ENCODE measurements at places on chromosomes 1 and 21.

DNA sequence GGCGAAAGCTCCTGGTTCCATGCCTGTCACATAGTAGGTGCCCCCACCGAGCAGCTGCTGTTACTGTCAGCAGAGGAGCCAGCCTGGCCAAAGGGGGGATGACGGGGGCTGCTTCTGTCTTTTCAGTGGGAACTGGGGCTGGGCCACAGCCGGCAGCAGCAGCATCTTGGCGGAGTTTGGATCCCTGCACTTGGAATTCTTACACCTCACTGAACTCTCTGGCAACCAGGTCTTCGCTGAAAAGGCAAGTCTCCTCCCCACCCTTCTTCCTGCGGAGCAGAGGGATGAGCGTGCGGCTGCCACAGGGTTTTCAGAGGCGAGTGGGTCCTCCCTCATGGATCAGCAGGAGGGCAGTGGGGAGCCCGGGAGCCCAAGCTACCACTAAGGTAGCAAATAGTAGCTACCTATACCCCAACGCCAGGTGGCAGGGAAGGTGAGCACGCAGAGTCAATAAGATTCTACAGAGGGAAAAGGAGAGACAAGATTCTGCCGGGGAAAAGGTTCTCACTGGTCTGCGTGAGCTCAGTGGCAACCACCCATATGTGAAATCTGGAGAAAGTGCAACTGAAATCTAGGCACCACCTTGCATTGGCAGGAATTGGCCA lies 41.4 kb upstream of the SELENON start:
- DNase-seq: no peak

GRCh38 chr1:18657506-18658201 lies 27.0 kb downstream of the PAX7 start:
- no peak for DNase-seq

DNA sequence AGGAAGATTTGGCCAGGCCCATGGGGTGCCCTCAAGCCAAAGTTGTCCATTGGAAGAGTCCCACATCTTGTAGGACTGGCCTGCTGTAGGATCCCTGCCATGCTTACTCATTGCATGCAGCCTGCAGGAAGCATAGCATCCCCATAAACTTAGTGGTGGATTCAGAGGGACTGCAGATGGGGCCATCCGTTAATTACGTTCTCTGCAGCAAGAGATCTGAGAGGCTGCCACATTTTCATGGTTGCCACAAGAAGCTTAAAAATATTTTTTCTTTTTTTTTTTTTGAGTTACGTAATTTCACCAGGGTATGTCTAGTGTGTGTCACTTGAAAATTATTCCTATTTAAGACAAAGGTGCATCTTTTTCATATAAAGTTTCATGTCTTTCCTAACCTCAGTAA lies 329.7 kb upstream of the USP24 start:
- no peak for DNase-seq

DNA sequence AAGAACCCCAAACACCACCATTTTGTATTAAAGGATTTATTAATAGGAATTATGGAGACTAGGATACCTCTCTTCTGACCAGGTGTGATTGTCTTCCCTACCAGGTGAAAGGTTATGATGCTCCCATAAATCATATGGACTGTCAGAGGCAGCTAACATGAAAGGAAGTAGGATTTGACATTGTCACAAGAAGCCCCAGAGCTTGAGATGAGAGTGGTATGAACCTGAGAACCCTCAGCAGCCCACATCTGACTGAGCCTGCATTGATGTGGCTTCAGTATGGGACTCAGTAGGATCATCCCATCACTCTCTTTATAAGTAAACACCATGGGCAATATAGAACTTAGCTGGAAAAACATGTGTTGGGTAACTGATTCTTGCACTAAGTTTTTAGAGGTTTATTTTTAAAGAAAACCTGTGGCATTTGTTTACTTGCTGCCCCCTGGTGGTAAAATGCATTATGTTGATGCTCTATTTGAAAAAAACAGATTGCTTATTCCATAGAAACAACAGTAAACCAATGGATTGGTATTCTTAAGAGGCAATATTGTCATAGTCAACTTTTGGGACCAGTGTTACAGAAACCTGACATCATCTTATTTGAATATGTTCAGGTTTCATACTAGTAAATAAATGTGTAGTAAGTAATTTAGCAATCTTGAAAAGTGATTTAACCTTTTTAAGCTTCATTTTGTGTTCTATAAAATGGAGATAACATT lies 16.6 kb upstream of the CACYBP start:
- no peak for DNase-seq

DNA sequence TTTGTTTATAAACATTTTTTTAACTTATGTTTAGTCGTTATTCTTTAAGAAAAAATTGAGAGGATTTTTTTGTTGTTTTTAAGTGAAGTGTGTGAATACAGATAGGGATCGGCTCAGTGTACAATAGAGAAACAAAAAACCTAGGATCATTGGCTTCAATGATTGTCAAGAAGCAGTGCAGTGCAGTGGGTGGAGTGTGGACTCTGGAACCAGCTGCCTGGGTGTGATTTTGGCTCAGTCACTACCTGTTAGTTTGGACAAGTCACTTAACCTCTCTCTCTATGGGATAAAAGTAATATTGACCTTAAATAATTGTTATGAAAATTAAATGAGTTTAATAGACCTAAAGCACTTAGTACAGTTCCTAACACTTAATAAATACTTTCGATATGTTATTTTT lies 41.3 kb downstream of the SCCPDH start:
- DNase-seq: no peak

- no peak for DNase-seq
Observed at GRCh38 chr1:162857850-162858249, 3.1 kb downstream of the CCDC190 start.

GRCh38 chr1:155487541-155487940 lies 75.1 kb downstream of the ASH1L start:
- DNase-seq: no peak

DNA sequence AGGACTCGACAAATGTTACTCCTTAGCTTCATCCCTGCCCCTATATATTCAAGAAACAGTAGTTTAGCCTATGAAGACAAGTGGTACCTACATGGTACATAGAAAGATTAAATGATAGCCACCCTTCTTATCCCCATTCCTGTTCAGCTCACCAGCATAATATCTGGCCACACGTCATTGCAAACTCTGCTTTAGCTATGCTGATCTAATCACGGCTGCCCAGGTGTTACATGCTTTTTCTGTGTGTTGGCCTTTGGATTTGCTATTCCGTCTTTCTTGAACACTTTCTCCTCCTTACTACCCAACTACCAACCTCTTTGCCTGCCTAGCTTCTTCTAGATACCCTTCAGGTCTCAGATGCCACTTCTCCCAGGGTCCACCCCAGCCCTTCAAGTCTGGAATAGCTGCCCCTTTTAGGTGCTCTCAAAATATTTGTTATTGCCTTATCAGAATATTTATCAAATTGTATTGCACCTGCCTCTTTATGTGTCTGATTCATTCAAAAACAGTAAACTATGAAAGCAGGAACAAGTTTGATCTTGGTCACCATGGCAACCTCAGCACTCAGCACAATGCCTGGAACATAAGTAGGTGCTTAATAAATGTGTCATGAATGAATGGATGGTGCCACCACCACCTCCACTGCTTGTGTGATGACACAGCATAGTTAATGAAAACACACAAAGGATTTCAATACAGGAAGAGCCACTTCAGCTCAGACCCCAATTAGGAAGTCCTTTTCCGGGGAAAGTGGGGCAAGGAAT lies 11.4 kb upstream of the DNASE2B start:
- DNase-seq: no peak

DNA sequence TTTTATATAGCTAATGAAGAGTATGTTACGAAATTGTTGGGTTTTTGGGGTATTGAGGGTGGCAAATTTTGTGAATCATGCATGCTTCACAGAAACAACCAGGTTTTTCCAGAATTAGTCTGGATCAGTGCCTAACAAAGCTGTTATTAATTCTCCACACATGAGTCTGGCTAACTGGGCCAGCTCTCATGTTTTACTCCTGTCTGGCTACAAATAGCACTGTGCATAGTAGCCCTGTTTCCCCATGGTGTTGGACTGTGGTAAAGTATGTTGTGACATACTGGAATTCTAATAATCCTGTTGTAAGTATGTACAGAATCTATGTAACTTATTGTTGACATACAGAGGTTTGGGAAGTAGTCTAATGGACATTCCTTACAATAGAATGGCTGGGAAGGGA lies 35.8 kb downstream of the S100B start:
- no peak for DNase-seq

- DNase-seq: no peak
Observed at GRCh38 chr1:41715441-41716095, 203.2 kb downstream of the HIVEP3 start.

DNA sequence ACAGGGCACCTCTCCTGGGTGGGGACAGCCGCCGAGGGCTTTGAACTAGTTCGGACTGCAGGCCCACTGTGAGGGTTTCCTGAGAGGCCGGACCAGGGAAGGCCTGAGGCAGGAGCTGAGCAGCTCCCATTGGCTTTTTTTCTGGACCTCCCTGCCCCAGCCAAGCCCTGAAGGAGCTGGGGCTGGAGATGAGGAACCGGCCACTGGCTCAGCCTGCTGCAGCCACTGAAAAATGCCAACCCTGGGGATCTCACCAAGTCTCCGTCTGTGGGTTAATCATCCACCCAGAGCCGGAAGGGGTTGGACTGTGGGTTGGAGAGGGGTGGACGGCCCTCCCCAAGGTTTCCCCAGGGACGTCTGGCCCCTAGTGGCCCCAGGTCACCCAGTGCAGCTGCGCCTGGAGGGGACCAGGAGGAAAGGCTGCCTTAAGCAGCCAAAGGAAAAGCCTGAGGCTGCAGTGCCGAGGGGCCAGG lies 2.5 kb downstream of the VWA1 start:
- DNase-seq: no peak

DNA sequence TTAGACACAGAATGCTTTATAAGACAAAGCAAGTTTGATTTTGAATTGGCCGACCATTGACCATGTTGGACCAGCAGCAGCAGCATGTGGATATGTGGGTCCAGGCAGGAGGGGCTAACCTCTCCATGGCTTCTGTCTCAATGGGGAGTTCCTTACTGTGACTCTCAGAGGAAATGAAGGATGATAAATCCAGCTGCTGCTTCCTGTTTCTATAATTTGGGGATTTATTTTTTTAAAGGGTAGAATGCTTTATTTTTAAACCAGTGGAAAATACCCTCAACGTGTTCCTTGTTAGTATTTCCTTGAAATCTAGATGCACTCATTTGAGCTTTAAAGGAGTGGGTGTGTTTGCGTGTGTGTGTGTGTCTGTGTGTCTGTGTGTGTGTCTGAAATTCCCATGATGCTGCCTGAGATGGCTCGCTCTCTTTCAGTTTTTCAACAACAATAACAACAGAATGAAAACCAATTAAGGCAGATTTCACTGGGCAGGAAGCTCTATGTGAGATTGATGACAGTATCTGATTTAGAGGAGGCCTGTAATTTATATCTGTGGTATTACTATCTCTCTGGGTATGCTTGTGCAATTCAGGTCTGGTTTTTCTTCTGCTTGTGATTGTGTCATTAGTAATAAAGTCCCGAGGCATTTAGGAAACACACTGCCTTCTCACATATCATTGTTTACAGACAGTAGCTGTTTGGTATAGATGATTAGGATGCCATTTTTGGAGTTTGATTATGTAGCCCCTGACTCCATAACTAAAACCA lies 86.1 kb upstream of the ZNF326 start:
- DNase-seq: no peak

GRCh38 chr1:161848676-161849075 lies 82.6 kb downstream of the ATF6 start:
- DNase-seq: no peak

GRCh38 chr1:176693697-176694329 lies 230.8 kb downstream of the PAPPA2 start:
- no peak for DNase-seq

DNA sequence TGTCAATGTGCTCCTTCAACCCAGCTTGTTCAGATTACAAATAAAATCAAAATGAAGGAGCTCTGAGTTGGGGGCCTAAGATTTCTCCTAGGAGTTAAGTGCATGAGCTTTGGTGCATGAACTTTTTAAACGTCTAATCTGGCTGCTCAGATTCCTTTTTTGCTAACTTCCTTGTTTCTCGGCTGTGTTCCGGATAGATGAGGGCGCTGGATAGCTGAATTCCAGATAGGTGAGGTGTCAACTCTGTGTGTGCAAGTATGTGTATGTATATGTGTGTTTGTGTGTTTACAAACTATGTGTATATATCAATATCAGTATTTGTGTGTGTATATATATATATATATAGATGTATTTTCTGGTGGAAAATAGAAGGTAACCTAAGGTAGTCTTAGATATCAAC lies 37.5 kb upstream of the RCAN3 start:
- DNase-seq: no peak

DNA sequence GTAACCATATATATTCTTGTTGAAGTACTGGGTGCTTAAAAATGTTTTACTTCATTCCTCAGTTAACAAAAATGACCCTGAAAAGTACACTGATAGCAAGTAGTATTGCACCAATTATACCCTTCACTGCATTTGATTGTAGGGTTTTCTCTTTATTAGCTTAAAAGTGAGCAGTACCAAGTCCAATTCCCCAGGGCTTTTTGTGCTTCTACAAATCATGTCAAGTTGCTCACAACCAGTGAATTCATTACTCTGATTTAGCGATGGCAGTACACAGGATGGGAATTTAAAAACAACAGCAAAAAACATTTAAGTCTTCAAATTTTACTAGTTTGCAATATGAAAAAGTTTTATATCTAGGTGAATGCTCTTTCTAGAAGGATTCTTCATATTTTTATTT lies 436.4 kb downstream of the PTBP2 start:
- DNase-seq: no peak

DNA sequence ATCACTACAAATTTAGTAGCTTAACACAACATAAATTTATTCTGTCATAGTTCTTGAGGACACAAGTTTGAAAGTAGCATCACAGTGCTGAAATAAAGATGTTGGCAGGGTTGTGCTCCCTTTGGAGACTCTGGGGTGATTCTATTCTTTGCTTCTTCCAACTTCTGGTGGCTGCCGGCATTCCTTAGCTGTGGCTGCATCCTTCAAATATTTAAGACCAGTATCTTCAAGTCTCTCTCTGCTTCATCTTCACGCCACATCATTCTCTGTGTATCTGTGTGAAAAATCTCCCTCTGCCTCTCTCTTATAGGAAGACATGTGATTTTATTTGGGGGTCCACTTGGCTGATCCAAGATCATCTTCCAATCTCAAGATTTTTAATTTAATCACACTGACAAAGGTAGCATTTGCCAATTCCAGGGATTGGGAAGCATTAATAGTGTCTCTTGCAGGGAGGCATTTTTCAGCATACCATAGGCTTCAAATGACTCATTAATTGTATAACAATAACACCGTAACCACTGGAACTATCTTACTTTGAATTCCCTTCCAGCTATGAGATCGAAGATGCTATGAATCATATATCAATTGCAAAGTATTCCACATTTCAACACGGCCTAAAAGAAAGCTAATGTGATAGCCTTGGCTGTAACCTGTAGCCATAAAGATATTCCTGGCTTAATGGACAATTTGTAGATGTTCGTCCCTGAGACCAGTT lies 74.6 kb downstream of the DPT start:
- DNase-seq: no peak

- no peak for DNase-seq
Observed at GRCh38 chr1:31374511-31375196, 1.8 kb upstream of the FABP3 start.

All from smooth muscle cell of the brain vasculature (primary cell).